ENCODE measurements at places on chromosomes 1 and 21.

DNA sequence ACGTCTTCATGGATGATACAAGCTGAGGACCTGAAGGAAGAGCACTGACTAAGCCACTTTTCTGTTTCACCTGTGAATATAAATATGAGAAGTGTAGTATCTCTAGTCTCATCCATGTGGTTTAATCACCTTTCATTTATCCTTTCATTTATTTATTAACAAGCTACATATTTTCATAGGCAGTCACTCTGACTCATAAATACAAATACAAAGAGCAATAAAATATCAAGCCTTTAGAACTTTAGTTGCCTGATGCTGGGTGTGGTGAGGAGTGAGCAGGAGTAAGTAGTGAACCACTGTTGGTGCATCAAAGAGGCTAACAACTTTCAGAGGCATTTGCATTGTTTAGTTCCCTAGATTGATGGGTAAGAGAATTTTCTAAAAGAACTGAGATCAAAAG lies 269.0 kb upstream of the C1orf87 start:
- DNase-seq, result no peak

DNA sequence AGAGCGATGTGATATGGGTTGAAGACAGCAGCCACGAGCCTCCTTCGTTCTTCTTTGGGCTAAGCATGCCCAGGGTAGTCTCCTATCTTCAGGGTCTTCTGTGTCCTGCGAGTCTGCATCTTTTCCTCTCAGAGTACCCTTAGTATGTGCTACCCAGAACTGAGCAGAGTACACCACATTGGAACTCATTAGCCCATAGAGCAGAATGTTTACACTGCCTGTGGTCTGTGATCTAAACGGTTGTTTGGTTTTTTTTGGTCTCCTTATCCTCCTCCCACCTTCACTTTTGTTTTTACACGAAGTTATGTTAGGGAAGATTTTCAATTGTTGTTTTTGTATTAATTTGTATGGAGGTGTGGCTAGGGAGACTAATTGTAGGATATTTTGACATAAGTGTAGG lies 126.4 kb downstream of the NEK7 start:
- no peak for DNase-seq

DNA sequence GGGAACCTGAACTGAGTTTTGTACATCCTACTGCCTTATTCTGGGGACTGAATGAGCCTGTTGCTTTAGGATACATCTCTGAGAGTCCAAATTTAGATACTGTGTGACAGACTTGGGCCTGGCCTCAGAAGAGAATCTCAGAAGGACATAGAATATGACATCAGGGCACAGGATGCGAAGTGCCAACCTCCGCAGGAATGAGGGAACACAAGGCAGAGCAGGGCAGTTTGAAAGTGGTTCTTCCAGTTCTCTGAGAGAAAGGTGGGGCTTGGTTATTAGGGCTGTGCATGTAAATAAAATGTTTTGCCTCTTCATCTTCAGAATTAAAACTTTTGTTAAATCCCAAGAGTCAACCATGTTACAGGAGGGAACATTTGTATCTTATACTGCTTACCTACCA lies 23.1 kb downstream of the TRAF5 start:
- no peak for DNase-seq

DNA sequence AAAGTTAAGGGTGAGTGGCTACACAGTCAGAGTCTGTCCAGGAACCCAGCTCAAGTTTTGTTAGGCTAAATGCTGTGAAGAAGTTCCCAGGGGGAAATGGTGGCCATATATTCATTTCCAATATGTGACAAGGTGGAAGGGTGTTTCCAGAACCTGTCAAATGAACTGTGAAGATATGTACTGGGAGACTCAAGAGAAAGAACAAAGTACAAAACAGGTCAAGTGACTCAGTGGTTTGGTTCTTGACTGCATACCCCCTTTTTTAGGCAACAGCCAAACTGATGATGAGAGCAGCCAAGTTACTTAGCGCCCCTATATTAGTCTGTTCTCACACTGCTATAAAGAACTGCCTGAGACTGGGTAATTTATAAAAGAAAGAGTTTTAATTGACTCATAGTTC lies 18.6 kb upstream of the FBXO28 start:
- DNase-seq, result no peak

DNA sequence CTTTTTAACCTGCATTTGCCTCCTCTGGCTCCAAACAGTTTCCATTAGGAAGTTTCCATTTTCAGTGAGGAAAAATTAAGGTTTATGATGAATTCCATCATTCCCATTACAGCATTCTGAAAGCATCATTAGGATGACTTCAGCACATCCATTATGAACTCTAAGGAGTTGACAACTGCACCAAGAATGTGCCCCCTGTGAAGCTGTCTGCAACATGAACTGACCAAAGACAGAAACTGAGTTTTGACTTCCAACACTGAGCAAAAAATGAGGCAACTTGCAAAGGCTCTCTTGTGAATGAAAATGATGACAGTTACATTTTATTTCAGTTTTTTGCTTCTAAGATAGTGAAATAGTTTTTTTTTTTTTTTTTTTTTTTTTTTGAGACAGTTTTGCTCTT lies 18.3 kb upstream of the KCNE1 start:
- no peak for DNase-seq

GRCh38 chr1:192088496-192088895 lies 69.8 kb upstream of the RGS18 start:
- no peak for DNase-seq

GRCh38 chr1:185014941-185015340 lies 30.4 kb upstream of the RNF2 start:
- DNase-seq, result no peak

DNA sequence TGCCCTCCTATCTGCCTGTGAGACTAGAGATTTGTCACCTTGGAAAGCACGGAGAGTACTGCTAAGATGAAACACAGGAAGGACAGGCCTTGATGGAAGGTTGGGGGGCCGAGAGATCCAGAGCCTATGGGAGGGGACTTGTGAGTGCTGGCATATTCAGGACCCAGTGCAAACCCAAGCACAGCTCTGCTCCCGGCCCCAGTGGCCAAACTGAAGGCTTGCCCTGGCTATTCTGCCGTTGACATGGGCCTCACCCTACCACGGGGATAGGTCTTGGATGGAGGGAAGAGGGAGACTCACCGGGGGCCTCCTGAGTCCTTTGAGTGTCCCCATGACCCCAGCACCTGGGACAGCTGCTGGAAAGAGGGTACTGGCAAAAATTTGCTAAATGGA lies 4.6 kb upstream of the EVA1B start:
- DNase-seq, result no peak

DNA sequence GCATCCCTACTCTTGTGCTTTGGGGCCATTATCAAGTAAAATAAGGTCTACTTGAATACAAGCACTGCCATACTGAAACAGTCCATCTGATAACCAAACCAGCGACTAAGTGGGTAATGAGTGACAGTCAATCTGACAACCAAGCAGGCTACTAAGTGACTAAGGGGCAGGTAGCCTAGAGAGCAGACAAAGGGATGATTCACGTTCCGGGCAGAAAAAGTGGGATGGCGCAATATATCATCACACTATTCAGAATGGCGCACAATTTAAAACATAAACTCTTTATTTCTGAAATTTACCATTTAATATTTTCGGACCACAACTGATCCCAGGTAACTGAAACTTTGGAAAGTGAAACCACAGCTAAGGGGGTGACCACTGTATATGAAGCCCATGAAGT lies 17.7 kb downstream of the NGF start:
- no peak for DNase-seq

- DNase-seq, result no peak
Observed at GRCh38 chr1:119471566-119471965, 35.4 kb upstream of the HSD3B1 start.

DNA sequence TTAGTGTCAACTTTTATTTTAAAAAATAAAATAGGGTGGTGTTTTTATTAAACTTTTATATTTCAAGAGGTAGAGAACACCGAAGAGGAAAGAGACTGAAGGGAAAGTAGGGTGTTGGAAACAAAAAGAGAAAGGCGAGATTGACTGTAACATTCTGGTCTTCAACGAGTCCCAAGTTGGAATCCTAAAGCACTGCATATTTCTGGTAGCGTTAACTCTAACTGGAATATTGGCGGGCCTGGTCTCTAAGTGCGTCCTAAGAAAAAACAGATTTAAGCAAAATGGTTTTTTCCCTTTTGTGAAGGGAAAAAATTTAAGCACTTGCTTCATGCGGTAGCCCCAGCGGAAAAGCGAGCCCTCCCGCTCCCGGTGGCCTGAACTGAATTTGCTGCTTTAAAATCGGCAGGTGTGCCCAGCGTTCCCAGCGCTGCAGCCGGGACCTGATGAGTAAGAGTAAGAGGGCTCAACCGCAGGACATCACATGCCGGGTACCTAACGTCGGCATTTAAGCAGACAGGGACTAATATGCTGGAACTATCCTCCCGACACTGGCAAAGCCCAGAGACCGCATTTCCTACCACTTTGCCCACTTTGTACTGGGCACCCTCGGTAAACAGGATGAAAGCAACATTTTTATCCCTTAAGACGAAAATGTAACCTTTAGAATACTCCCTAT lies 30.5 kb upstream of the NFIA start:
- no peak for DNase-seq

DNA sequence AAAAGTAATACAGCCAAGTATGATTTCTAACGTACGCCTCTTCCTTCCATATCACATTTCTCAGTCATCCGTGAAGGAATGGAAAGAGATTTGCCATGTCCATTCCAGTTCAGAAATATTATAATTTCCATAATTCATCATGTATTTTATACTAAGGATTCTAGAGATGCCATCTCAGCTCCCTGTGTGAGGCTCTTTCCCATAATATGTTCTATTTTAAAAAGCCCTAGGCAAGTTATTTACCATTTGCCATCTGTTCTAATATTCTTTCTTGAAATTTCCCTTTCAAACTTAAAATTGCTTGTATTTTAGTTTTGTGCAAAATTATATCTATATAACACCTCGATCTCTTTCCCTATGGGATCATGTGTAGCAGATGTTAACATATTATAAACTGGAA lies 106.7 kb downstream of the FMN2 start:
- no peak for DNase-seq

DNA sequence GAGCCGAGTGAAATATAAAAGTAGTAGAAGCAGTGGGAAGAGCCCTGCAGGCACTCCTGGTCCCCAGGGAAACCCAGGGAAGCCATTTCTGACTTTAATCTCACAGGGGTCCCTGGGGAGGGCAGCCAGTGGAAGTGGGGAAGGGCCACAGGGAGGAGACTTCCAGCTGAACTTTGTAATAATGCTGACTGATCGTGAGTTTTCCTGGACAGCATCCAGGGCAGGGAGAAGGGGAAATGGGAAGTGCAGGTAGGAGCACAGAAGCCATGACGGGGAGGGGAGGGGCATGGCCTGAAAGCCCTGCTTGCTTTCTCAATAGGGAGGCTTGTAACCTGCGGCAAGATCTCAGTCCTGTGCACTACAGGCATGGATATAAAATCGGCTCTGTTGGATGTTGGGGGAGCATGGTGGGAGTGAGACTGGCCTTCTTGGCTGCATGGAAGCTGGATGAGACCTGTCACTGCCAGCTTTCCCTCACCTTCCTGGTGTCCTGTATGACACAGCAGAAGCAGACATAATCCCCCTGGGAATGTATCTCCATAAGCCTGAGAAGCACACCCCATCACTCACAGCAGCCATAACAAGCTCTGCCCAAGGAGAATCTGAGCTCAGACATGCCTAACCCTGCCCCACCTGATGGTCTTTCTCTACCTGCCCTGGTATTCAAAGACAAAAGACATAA lies 15.1 kb upstream of the MX1 start:
- DNase-seq, result no peak

DNA sequence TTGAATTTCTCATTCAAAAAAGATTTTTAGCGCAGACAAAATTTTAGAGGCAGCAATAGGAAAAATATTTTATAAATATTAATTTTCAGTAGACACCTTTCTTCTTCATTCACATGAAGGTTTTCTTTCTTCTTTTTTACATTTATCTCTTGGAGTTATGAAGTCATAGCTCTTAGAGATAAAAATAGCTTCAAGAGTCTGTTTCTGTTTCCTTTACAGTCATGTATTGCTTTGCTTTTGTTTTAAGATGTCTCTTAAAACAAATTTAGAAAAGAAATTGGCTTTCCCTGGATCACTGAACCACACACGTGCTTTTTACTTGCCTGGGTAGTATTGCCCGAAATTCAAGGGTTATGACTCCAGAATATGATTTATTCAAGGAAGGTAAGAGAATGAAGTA lies 369.9 kb upstream of the LRRC7 start:
- DNase-seq, result no peak

GRCh38 chr1:183096894-183097293 lies 73.7 kb downstream of the LAMC1 start:
- DNase-seq, result no peak

DNA sequence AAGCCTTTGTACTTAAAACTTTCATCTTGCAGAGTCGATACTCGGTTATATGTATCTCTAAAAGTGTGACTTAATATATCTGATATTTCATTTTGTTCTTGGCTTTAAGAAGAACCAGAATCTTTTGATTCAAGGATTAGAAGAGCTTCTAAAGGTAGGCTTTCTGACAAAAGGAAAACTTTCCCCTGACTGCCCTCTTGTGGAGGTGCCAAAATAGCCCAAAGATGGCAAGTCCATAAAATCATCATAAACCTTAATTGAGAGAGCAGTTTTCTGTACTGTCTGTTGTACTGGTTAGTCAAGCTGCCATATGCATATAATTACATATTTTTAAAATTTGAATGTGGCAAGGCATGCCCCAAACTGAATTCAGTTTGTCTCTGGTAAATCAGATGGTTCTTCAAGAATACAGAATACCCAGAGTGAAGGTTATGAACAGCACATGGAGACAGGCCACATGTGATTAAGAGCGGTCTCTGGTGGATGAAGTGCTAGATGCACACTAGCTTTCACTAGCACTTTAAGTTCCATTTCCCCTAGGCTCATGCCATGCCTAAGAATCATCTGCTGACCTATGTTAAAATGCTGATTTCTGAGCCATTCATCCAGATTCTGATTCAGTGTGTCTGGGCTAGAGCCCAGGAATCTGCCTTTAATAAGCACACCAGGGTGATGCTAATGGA lies 27.7 kb upstream of the ELAVL4 start:
- DNase-seq, result no peak
